ENCODE measurements at places on chromosomes 12 and 14. TPM values are rescaled to one million over a fixed set of nuclear protein-coding genes. Genes with fewer than 3 reads are reported as not detected.
A peak's percentile ranks its signal among the peaks of the same experiment; 100 is the strongest.

DNA sequence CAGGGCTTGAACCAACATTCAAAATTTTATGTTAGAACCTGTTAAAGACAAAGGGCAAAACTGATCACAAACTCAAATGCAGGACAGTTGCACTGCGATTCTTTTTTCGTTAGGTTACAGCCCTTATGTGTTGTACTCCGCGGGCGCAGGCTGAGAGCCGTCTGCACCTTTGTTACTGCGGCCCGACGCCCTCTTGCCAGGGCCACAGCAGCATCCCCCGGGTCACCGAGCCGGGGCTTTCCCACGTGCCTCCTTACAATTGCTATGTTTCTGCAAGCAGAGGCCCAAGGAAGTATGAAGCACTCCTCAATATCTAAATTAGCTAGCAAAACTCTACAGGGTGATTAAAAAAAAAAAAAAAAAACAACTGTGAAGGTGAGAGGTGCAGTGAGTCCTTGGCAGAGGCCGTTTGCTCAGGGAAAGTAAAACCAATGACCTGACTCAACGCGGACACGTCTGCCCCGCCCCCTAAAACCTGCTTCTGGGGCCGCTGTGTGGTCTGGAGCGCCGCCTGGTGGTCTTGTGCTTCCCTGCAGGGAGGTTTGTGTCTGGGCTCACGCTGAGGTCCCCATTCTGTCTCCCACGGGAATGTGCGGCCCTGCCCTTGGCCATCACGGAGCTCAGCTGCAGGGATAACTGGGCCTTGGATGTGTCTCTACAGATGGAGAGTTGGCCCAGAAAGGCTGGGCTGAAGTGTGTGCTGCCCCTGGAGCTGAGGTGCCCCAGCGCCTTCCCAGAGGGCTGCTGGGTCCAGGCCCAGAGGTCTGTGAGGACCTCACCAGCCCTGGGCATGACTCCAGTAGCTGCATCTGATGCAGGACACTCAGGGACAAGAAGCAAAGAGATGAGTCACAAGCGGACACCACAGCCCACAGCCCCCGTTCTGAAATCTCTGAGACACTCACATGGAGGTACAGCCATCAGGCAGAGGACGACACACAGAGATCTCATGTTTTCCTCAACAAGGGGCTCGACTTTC lies 418.5 kb downstream of the TMEM121 start:
- no peaks in the 10 kb centered on the region for H3K4me1 ChIP-seq
- no peak overlapping the region for H3K27ac ChIP-seq
- no peak for DNase-seq
- H3K4me3 ChIP-seq: no peak overlapping the region
- H3K27me3 ChIP-seq: peaks cover 15% of the 10 kb centered on the region
- peaks cover 6% of the 10 kb centered on the region for H3K36me3 ChIP-seq

DNA sequence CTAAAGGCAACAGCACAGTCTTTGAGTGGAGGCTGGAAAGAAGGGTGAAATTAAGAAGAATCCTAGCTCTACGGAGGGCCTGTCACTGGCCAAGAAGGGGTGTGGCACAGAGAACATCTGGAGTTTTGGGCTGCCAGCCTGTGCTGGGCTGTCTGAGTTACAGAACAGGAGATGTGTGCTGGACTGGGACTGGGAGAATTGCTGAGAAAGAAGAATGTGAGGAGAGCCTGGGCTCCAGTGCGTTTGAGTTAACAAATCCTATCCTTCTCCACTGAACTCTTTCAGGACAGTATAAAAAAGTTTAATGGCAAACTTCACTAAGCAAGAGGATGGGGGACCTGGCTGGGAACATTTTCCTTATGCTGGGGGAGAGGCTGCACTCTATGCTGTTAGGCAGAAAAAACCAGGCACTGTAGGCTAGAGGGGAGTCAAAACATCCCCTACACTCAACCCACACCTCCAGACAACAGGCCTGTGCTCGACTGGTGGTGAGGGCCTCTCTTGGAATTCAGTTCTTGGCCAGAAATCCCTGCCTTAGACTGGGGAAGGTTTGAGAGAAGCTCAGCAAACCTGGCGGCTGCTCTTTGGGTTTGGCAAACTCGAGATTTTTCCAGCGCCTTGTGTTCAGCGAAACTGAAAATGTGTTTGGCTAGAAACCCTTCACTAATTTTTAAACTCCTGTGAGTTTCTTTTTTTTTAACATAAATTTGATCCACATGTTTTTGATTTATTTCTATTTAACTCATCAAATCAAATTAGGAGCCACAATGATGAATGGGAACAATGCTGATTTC lies 217.3 kb downstream of the MON2 start:
- no peak overlapping the region for H3K27ac ChIP-seq
- DNase-seq: no peak

GPRC5D gene
- not detected for total RNA-seq

DNA sequence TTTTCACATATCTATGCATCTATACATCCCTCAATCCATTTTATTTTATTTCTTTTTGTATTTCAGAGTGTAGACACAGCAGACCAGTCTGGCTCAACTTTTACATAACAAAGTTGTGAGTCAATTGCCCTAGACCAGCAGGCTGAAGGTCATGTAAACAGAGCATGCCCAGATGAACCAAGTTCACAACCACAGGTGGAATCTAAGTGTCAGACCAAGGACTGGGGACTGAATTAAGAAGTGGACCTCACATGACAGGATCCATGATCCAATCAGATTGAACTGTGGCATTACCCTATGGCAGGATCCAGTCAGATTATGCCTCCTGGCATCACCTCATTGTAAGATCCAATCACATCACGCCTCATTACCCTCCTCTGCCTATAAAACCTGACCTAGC lies 455.8 kb downstream of the SOX5 start:
- DNase-seq: no peak
- no peak overlapping the region for H3K27ac ChIP-seq
- no peak overlapping the region for H3K4me3 ChIP-seq
- no peaks in the 10 kb centered on the region for H3K27me3 ChIP-seq
- no peaks in the 10 kb centered on the region for H3K36me3 ChIP-seq
- H3K4me1 ChIP-seq: no peaks in the 10 kb centered on the region

SLC7A7 gene
- 15.0 TPM for total RNA-seq

MEG3 gene
- total RNA-seq: not detected

CCDC175 gene
- not detected for total RNA-seq

LALBA gene
- total RNA-seq: not detected

- H3K27me3 ChIP-seq: peaks cover 2% of the 10 kb centered on the region
- H3K4me3 ChIP-seq: no peak overlapping the region
- no peaks in the 10 kb centered on the region for H3K4me1 ChIP-seq
- H3K27ac ChIP-seq: no peak overlapping the region
- peaks cover 12% of the 10 kb centered on the region for H3K36me3 ChIP-seq
Observed at GRCh38 chr12:112466011-112466422, 47.3 kb downstream of the PTPN11 start.

DPPA3 gene
- 0.26 TPM for total RNA-seq

ADAM21 gene
- not detected for total RNA-seq

DNA sequence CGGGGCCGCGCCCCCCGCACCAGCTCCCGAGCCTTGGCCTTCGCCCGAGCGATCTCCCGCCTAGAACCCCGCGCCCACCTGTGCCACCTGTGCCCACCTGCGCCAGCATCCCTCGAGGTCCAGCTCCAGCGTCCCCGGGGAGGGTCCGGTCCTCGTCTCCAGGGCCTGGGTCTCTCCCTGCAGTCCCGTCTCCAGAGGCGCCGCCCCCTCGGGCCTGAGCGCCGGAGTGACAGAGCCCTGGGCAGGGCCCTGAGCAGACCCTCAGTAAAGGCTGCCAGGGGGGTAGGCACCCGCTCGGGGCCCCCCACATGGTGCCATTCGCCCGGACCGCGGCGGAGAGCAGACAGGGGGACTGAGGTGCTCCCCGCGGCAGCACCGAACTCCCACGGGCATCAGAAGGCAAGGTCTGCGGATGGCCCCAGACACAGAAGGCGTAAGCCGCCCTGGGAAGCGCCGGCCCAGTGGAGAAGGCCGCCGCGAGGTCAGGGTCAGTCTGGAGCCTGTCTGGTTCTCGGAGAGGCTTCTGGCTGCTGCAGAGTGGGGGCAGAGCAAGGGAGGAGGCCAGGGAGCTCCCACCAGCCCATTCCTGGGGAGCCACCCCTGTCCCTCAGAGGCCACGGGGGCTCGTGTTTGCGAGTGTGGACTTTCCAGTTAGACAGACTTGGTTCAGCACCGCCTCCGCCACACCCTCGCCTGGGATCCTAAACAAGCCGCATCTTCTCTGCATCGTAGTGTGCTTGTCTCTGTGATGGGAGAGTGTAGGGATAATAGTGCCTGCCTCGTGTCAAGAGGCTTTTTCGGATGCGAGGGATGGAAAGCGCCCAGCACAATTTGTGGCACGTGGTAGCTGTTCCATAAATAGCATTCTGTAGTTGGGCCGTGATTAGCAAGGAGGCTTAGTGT lies 1.1 kb upstream of the PPP1R13B start:
- peak overlapping the region; percentile 87 for H3K4me3 ChIP-seq
- H3K36me3 ChIP-seq: peaks cover 6% of the 10 kb centered on the region
- H3K27me3 ChIP-seq: peaks cover 14% of the 10 kb centered on the region
- peaks cover 14% of the 10 kb centered on the region for H3K4me1 ChIP-seq
- peak; percentile 33 for DNase-seq

Data from endothelial cell (in vitro differentiated cells).